ENCODE measurements at places on chromosomes 7 and 10.

DNA sequence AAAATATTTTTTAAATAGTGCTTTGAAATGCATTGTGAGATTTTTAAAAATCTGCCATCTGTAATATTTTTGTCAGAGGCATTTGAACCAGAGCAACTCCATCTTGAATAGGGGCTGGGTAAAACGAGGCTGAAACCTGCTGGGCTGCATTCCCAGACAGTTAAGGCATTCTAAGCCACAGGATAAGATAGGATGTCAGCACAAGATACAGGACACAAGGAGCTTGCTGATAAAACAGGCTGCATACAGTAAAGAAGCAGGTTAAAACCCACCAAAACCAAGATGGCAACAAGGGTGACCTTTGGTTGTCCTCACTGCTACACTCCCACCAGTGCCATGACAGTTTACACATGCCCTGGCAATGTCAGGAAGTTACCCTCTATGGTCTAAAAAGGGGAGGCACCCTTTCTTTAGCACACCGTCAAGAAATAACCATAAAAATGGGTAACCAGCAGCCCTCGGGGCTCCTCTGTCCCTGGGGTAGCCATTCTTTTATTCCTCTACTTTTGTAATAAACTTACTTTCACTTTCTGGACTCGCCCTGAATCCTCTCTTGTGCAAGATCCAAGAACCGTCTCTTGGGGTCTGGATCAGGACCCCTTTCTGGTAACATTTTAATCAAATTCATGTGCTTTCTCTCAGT lies 273.7 kb downstream of the SEMA3D start:
- DNase-seq: no peak

GRCh38 chr7:110386913-110387312 lies 704.0 kb upstream of the LRRN3 start:
- no peak for DNase-seq

DNA sequence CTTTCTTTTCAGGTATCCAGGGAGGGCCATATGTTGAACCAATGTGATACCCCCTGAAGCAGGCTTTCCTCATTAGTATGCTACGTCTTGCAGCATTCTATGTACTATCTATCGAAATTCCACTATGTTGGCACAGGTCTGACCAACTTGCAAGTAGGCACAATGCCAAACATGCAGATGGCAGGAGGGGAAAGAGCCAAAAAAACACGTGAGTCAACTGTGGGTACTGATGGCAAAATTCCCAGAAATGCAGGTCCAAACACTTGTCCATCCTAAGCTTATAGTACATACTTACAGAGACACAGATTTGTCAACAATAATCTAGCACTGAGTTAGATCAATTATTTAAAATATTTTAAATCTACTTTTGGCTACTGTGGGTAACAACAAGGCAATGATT lies 394.9 kb downstream of the DGKB start:
- no peak for DNase-seq

GRCh38 chr7:114941692-114942091 lies 19.8 kb downstream of the MDFIC start:
- no peak for DNase-seq

DNA sequence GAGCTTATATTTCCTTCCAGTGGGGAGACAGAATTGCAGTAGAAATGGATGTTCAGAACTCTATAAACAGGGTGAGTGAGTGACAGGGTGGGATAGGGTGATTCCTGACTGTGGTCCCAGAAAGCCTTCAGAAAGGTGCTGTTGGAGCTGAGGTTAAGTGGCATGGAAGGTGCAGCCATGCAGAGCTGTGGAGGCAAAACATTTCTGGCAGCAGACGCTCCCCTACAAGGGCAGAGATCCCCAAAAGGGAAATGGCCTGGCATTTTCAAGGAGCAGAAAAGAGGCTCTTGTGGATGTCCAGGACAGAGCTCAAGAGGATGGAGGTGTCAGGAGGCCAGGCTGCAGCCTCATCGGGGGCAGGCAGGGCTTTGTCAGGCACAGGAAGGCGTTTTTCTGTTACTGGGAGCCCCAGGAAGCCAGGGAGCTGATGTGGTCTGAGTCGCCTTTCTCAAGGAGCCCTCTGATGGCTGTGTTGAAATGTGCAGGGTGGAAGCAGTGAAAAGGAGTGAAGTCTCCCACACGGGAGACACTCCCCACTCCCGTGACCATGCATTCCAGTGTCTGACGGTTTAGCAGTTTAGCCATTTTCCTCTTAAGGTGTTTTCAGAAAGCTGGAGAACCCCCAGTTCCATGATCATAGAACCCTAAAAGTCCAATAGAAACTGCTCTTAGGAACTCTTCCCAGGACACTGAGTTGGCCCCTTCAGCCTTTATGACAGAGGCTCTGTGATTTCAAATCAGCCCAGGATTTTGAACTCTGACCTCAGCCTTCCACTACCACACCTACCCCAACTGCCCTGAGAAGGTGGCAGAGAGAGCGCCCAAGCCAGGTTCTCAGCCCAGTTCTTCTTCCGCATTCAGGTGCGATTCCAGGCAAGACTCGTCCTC lies 96.2 kb downstream of the C10orf105 start:
- no peak for DNase-seq

DNA sequence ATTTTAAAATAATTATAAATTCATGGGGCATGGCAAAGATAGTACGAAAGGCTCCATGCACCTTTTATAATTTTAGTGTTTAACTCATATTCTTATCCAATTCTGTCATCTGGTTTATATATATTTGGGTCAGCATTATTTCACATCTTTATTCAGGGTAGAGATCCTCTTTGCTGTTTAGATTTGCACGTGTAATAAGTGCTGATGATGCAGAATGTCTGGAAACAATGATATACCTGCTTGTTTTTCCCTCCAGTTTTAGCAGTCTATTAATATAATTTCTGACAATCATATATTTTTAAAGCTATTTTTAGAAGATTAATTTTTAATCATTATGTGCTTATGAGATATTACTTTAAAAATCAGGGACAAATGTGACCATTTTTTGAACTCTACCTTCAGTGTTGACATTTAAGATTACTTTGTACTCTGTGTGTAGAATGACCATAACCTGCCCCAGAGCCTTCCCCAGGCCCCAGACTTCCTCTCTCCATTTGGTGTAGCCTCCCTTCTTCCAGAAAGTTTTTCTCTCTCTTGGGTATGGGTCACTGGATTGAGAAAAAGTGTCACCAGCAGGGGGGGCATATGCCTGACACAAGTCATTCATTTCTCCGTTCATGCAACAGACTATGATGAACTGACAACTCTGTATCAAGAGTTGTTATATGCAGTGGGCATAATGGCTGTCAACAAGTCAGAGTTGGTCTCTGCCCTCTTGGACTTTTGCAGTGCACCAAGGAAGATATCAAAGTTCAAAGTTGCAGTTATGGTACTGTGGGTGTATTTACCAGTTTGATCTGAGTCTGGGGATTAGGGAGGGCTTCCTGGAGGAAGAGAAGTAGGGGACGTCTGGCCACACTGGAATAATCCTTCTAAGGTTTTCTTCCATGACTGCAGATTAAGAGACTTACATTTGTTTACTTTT lies 192.6 kb upstream of the CCDC6 start:
- DNase-seq: no peak

DNA sequence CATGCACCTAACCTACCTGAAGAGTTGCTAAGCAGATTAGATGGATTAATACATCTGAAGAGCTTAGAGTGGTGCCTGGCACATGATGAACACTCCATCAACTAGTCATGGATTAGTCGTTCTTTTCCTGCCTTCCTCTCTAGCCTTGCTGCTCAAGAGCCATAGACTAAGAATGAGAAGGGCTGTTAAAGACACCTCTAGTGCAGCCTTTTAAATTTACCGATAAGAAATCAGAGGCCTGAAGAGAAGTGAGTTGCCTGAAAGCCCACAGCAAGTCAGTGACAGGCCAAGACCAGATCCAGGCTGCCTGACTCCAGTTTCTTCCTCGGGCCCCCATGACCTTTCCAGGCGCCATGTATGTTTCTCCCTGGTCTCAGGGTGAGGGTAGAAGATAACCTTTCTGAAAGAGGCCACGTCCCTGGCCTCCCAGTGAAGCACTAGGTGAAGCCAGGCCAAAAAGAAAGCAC lies 6.5 kb downstream of the TSPAN15 start:
- DNase-seq: no peak

GRCh38 chr7:32447218-32447617 lies 43.0 kb downstream of the LSM5 start:
- no peak for DNase-seq
